ENCODE measurements at places on chromosomes 7 and 10.

GRCh38 chr10:50582766-50583762, 40.7 kb downstream of the SGMS1 start:
- no peak for DNase-seq

DNA sequence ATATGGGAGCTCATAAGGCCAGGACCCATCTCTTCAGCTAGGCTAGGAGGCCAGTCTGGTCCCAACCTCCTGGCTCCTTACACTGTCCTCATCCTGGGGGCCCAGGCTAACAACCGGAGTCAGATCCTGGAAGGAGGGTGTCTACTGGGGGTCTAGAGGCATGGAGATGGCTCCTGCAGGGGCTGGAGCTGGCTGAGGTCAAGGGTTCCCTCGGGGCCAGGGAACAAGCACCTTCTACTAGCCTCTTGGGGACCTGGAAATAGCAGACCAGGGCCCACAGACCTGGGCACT, 37.2 kb downstream of the CLRN3 start:
- DNase-seq: no peak

GRCh38 chr7:69516238-69516820, 81.9 kb upstream of the AUTS2 start:
- no peak for DNase-seq

GRCh38 chr7:96408881-96409280, 87.0 kb upstream of the SLC25A13 start:
- DNase-seq: no peak

DNA sequence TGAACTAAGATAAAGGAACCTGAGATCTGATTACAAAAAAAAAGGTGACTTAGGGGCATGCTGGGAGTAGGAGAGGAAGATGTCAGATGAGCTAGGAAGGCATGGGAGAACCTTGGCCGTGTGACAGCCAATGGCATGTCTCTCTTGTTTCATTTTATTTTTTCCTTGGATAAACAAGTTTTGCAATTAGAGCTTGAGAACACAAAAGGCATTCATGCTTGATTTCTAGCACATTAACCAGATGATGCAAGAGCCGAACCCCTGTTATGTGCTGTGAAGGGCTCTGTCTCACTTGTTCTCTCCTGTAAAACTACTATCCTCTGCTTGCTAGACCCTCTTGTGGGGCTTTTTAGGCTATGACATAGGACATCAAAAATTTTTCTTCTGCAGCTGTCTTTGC, 134.3 kb upstream of the ASAH2 start:
- no peak for DNase-seq

DNA sequence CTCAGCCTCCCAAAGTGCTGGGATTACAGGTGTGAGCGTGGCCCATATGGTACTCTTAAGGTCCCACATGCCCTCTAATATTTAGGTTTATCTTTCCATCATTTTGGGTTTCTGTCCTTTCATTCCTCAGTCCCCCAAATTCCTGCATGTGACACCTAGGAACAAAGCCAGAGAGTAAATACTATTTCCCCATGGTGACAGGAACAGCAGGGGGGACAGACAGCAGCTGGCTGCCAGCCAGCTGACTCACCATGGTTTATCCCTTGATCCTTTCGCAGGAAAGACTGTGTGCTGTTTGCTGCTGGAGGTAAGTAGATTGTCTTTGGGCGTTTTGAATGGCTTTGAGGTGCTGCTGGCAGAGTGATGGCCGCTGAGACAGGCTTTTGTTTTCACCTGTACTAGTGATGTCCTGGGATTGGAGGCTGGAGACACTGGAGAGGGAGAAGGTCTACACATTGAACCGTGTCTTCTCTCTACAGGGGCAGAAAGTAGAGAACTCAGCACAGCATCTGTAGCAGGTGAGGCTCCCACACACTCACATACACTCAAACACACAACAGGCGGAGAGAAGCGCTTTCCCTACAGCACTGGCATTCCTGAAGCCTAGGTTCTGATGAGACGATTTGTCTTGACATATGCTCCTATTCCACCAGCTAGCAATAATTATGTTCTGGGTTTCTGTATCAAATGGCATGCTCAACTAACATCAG, 83.7 kb upstream of the EFCAB10 start:
- no peak for DNase-seq

DNA sequence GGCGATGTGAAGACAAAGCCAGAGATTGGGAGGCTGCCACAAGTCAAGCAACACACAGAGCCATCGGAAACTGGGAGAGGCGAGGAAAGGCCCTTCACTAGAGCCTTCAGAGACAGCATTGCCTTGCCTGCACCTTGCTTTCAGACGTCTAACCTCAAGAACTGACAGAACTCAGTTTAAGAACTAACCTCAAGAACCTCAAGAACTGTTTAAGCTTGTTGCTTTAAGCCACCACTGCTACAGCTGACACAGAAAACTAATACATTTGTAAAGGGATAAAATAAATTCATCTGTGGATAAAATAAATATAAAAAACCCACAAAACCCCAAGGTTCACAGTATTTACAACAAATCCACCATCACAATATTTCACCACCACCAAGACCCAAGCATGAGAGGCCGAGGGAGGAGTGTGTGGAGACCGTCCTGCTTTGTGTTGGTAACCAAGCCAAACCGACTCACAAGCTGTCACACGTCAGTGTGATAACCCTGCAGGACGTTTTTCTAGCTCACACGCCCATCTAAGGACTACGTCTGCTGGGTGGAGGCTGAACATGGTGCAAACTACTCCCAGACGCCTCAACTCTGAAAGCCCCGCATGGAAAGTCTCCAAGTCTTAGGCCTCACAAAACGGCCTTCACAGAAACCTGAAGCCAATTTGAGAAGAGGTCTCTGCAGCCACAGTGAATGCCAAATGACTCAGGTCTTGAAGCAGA, 116.8 kb downstream of the ABLIM1 start:
- peak; percentile 69 for DNase-seq
